ENCODE measurements at places on chromosomes 2 and 18.

DNA sequence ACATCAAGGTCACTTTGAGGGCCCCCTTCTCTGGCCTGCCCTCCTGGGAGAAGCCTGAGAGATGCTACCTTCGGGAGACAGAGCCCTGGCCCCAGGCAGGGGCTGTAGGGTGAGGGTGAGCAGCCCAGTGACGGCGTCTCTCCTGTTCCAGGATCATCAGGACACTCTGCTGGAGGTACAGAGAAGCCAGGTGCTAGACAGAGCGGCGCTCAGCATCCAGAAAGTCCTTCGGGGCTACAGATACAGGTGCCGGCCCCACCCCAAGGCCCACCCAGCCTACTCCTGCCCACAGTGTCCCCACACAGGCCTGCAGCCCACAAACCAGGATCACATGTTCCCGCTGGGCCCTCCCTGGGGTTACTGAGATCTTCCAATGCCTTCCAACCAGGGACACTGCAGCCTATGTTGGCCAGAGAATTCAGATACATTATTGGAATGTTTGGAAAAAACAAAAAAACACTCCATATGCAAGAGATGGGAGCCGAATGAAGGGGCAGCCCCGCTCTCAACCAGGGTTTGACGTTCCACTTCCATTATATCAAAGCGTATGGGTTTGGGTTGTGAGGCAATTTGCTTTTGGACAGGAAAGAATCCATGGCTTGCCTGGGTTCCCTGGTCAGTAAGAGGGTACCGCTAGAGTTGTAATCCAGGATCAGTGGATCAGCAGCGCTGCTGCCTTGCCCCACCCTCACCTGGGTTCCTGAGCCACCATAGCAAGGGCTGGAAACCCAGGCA is 49.5 kb upstream of the GPR17 start:
- DNase-seq, result no peak

GRCh38 chr2:165777522-165778186 is 16.4 kb downstream of the GALNT3 start:
- no peak for DNase-seq

GRCh38 chr2:217993817-217994463 is 8.9 kb downstream of the TNS1 start:
- peak; percentile 56 for DNase-seq

- no peak for DNase-seq
Observed at GRCh38 chr2:223235986-223236385, 184.0 kb downstream of the KCNE4 start.

DNA sequence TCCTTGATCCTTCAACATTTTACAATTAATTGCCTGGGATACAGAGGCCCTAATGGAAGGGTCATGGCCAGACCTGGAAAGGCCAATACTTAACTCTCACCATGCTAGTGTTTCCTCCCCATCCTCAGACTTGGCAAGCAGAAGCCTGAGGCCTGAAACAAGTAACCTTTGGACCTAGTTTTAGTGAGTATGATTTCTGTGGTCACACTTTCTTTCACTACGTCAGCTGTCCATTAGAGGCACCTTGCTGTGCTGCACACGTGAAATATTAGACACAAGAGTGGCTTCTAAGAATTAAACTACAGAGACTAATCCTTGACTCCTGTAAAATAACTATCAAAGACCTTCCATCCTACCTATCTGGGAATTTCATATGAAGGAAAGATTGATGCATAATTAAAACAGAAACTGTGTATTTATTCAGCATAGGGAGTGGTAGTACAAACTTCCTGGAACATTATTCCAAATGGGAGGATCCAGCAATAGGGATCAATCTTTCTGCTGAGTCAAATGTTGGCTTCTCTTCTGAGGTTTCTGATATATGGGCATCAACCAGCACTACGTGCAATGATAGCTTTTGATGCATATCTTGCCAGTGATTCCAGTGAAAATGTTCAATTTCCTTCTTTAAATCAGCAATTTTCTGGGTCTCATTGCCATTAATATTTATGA is 249.7 kb downstream of the IKZF2 start:
- no peak for DNase-seq

DNA sequence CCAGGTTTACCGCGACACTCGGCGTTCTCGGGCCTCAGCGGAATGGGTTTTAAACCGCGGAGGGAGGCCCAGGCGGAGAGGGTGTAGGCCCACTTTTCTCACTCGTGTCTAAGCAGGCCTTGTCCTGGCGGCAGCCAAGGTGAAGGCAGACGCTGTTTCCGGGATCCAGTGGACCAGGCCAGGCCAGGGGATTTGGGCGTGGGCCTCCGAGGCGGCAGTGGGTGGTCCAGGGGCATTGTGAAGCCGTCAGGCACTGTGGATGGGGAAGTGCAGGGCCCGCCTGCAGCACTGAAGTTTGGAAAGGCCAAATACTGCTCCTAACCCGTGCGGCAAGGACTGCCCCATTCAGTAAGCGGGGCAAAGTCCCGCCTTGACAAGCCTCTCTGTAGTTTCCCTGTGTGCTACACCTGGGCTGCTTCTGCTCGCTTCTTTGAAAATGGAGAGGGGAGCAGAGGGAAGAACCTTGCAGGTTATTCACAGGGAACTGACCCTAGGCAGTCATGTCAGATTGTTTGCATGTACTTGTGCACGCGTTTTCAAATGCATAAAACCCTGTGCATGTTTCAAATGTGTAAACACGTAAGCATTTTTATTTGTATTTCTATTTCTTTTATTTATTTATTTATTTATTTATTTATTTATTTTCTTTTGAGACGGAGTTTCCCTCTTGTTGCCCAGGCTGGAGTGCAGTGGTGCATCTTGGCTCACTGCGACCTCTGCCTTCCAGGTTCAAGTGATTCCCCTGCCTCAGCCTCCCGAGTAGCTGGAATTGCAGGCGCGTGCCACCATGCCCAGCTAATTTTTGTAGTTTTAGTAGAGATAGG is 7.5 kb upstream of the DLX2 start:
- DNase-seq, result no peak

GRCh38 chr2:238790833-238791230 is 57.1 kb upstream of the TWIST2 start:
- DNase-seq, result no peak

DNA sequence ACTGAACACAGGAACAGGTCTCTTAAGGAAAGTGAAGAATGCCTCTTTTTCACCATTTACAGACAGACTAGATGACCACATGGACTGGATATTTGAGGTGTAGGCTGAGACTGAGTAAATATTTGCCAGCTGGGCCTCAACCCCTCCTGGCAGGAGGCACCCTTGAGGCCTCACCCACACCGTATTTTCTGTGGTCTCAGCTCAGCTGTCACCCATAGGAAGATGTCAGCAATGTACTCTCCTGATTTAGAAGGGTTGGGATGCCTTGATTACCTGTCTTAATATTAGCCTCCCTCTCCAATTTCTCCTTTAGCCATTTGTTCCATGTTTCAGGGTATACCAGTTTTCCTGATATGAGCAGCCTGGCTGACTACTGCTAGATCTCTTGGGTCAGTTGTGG is 20.3 kb downstream of the ADCYAP1 start:
- no peak for DNase-seq

GRCh38 chr2:43884689-43885088 is 45.9 kb downstream of the ABCG8 start:
- no peak for DNase-seq

DNA sequence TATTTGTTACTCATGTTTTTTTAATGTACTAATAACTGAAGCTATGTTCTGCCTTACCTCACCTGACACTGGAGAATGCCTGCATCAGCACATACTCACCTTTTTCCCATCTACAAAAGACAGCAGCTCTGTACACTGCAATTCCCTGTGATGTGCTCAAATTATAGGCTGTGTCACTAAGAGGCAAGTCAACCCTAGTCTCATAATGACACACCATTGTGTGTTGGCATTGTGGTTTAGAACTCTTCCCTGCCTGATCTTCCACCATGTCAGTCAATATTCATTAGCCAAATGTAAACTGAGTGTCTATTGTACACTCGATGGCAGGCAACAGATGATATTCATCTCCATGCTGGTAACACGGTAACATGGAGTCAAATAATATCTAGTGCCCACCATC is 332.1 kb upstream of the TCF4 start:
- no peak for DNase-seq

DNA sequence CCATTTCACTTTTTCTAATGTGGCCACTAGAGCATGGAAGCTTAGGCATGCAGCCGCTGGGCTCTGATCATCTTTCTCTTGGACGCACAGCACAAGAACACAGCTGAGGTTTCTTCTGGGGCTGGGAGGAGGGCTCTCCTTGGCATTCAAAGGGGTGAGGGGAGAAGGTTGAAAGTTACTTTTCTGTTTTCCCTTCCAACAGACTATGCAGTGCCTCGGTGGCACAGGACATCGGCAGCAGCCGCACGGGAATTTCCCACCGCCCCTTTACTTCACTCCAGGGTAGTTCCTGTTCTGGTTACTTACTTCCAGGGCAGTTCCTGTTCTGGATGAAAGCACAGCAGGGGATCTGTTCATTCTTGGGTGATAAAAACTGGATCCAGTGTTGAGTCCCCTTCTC is 18.9 kb upstream of the MAL start:
- DNase-seq, result no peak

DNA sequence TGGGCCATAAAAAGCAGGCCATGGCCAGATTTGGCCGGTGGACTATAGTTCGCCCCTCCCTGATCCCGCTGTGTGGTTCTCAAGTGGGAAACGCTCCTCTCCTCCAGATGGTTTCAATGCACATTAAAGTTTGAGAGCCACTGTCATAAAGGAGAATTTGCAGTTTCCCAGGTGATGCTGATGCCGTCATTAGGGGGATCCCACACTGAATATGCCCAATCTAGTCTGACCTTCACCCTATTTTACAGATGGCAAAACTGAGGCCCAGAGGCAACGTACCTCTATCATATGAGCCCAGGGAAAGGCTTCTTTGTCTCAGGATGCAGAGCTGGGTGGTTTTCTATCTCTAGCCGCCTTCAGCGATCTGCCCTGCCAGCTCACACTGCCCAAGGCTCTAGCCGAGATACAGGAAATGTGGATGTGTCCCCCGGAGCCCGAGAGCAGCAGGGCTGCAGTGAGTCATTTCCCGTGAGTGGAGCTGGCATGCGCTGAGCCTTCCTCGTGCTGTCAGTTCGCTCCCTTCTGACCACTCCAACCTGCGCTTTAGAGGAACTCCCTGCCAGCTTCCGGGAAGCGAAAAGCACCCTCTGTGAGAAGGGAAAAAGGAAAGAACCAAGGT is 116.2 kb downstream of the SMAD7 start:
- DNase-seq, result peak; percentile 69

- DNase-seq, result no peak
Observed at GRCh38 chr2:219777388-219777787, 150.0 kb downstream of the SLC4A3 start.

DNA sequence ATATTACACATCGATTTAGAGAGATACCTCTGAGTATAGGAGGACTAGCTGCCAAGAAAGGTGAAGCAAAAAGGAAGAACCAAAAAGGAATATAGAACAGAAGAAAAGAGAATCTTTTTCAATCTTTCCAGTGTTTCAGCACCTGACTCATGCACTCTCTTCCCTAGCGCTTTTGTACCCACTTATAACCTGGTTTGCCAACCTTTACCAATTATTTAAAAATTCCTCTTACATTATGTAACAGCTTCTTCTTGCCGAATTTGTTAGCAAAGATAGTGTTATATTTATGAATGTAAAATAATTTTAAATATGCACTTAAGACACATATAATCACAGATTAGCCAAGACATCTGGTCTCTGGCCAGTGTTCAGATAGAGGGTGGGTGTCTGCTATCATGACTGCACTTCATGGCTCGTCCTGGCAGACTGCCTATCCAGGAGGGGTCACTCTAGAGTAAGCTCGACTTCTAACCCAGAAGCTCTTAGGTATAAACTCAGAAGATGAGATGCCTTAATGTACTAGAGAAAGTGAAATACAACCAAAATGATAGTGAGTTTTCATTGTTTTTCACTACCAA is 122.9 kb downstream of the ATAD2B start:
- no peak for DNase-seq

DNA sequence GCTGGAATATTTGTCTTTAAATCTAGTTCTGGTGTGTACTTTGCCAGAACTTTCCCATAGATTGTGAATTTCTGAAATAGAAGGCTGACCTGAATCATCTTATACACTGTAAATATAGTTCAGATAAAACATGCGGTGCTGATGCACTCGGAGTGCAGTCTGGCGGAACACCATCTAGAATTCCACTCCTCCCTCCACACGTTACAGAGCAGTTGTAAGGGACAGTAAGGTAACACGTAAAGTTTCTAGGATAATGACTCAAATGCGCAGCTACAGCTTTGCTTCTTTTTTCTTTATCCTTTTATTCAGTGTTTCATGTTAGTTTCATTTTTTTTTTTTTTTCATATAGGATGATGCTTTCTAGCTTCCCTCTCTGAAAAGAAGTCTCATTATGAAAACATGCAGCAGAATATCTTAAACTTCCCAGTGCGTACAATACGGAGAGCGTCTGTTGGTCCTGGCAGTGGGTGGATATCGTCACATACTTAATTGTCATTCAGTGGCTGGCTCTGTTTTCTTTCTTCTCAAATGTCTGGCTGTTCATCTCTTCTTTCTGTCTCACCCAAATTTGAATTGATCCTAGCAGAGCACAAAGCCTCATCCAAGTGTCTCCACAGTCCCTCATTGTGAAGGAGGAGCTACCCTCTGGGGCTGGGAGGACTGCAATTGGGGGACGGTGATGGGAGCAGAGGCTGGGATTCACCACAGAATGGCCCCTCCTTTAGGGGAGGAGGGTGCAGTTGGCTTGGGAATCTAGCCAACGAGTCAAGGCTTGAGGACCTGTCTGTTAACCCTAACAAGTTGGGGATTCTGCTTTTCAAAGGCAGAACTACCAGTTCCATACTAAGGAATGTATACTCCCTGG is 138.8 kb downstream of the MYT1L start:
- DNase-seq, result no peak
